ENCODE measurements at places on chromosomes 12 and 14.

DNA sequence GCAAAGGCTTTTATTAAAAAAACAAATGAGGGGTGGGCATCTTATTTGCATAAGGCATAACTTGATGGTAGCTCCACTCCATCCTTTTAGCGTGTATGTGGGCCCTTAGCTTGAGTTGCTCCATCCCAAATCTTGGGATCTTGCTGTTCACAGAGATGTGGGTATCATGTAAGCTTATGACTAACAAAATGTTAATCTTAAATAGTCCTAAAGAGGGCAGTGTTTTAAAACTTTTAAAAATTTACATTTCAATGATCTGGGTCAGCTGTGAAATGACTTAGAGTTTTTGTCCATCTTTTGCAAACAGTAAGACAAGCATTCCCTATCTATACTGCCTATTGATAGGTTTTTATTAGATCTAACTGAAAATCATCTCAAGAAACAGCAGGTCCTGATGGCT lies 86.0 kb downstream of the SLCO1A2 start:
- DNase-seq = no peak

- no peak for DNase-seq
Observed at GRCh38 chr12:123941624-123942237, 30.9 kb downstream of the CCDC92 start.

- no peak for DNase-seq
Observed at GRCh38 chr12:95549392-95550084, 1.7 kb downstream of the USP44 start.

DNA sequence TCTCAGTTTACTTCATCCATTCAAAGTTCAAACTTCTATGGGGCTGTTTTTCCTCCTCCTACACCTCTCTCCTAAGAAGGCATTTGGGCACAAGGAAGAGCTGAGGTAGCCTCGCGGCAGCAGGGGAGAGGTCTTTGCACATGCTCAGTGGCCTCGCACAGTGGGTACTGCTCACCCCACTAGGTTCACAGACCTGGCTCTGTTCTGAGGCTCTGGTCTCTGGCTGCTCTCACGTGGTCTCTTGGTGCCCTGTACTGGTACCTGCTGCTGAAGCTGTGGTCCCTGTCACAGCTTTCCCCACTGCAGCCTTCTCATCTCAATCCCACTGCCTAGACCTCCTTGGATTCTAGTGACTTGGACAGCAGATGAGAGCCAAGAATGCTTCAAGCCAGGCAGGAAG lies 134.7 kb upstream of the CRY1 start:
- no peak for DNase-seq

- no peak for DNase-seq
Observed at GRCh38 chr12:3897371-3897971, 24.3 kb upstream of the PARP11 start.

DNA sequence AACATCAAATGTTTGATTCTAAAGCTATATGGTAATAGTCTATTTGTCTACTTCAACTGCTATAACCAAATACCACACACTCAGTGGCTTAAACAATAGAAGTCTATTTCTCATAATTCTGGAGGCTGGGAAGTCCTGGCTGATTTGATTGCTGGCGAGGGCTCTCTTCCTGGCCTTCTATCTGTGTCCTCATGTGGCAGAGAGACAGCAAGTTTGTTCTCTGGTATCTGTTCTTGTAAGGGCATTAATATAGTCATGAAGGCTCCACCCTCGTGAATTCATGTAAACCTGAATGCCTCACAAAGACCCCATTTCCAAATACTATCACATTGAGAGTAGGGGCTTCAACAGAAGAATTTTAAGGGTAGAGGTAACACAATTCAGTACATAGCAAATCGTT lies 34.1 kb downstream of the TRMT5 start:
- DNase-seq = no peak

DNA sequence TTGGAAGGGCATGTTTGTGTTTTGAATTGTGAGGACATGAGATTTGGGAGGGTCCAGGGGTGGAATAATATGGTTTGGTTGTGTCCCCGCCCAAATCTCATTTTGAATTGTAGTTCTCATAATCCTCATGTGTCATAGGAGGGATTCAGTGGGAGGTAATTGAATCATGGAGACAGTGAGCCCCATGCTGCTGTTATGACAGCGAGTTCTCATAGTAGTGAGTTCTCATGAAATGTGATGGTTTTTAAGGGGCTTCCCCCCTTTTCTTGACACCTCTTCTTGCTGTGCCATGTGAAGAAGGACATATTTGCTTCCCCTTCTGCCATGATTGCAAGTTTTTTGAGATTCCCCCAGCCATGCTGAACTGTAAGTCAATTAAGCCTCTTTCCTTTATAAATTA lies 260.0 kb downstream of the DUSP6 start:
- DNase-seq = no peak

DNA sequence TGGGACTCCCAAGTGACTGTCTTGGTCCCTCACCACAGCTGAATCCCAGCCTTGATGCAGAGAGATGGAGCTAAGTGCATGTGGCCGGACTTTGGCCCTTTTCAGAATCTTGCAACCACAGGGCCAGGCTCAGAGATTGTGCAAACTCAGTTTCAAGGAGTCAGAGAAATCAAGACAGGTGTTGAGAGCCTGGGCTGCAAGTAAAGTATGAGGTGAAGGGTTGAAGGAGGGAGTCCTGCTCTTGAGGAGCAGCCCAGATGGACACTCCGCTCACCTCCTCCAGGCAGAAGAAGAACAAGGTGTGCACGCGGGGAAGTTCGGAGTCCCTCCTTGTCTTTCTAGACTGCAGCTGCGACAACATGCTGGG lies 6.3 kb upstream of the BMP4 start:
- no peak for DNase-seq

GRCh38 chr12:6820166-6820565 lies 1.5 kb upstream of the GPR162 start:
- no peak for DNase-seq

Measured in stimulated activated CD8-positive, alpha-beta memory T cell treated with anti-CD3 and anti-CD28 coated beads, Interleukin-15, amount 100 ng/mL, for 1 hour (primary cell).